ENCODE measurements at places on chromosomes 13 and 19.

GRCh38 chr19:49581007-49581508, at the start of gene PRRG2:
Gene PRRG2 (plus strand): TSS chr19:49581316. CDS start chr19:49583220, 1,904 bp downstream.
- DNase-seq: no peak

DNA sequence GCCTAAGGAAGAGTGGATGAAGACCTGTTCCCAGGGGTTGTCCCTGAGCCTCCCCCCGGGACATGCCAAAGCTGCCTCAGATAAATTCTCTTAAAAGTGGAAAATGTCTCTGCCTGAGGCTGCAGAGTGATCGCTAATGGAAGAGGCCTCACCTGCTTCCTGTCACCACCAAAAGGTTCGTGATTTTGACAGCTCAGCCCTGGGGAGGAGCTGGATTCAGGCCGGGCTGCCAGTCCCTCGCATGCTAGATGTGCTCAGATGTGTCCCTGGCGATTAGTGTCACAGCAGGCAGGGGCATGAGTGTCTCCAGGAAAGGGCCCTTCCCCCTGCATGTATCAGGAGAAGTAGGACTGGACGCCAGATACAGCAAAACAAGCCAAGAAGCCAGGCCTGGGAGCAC, 626.5 kb downstream of the UQCRFS1 start:
- DNase-seq: no peak

GRCh38 chr19:4657835-4658234, 12.3 kb downstream of the MYDGF start:
- DNase-seq: no peak

GRCh38 chr13:78499802-78500201, 103.5 kb downstream of the POU4F1 start:
- no peak for DNase-seq

- DNase-seq: no peak
Observed at GRCh38 chr19:11598103-11598483, 810 bp downstream of the ZNF627 start.

DNA sequence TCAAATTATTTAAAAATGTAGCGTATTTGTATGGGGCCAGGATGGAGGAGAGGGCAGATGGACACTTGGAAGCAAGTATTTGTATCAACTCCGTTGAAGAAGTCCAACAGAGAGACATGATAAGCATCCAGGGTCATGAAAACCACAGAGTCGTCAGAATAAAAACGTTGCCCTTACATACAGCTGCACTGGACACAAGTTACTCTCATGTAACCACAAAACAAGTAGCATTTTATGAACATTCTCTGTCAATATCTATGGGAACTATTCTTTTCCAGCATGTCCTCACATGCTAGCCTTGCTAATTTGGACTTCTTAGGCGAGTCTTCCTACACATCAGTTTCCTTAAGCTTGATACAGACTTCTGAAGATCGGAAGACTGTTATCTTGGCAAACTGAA, 35.0 kb downstream of the EFNB2 start:
- DNase-seq: no peak

DNA sequence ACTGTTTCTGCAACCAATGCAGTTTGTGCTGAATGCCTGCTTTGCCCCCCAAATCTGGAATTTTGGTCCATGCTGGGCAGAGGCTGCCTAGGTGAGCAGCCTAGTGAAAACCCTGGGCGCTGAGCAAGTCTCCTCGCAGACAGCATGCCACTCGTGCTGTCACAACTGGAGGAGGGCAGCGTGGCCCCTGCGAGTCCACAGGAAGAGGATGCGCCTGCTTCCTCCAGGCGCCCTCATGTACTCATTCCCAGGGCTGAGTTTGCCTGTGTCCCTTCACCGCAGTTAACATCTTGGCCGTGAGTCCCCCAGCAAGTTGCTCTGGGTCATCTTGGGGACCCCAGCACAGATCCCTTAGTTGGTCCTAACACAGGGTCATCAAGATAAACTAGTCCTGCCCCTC, 26.2 kb upstream of the TMEM160 start:
- DNase-seq: no peak

- DNase-seq: no peak
Observed at GRCh38 chr19:46022431-46023310, at the start of gene PGLYRP1. Gene PGLYRP1 (minus strand): TSS chr19:46023053. CDS start chr19:46023021, 32 bp downstream.

- peak; percentile 71 for DNase-seq
Observed at GRCh38 chr19:10290876-10291553, 1.3 kb downstream of the ICAM5 start.

DNA sequence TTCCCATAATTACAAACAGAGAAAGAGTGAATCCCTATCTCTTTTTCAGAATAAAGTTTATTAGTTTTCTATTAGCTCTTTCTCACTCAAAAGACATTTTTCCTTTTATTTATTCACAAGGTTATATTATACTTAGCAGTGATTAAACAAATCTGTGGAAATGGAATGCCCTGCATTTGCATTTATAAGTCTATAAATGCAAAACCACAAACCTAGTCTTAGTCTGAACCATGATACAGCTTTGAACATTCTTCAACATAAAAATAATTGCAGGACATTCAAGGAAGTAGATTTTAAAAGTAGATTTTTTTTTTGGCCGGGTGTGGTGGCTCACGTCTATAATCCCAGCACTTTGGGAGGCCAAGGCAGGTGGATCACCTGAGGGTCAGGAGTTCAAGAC, 8.3 kb downstream of the XPO4 start:
- DNase-seq: no peak

Measured in CD4-positive, alpha-beta T cell treated with Interferon alpha-2 for 1 hour (primary cell).